Kidney (tissue), 22 donors: ENCODE measurements at places on chromosomes 16 and 17.
A peak's percentile ranks its signal among the peaks of the same experiment; 100 is the strongest.

GRCh38 chr17:41367426-41368075 lies 2.1 kb downstream of the KRT33B start:
- no peak for DNase-seq

DNA sequence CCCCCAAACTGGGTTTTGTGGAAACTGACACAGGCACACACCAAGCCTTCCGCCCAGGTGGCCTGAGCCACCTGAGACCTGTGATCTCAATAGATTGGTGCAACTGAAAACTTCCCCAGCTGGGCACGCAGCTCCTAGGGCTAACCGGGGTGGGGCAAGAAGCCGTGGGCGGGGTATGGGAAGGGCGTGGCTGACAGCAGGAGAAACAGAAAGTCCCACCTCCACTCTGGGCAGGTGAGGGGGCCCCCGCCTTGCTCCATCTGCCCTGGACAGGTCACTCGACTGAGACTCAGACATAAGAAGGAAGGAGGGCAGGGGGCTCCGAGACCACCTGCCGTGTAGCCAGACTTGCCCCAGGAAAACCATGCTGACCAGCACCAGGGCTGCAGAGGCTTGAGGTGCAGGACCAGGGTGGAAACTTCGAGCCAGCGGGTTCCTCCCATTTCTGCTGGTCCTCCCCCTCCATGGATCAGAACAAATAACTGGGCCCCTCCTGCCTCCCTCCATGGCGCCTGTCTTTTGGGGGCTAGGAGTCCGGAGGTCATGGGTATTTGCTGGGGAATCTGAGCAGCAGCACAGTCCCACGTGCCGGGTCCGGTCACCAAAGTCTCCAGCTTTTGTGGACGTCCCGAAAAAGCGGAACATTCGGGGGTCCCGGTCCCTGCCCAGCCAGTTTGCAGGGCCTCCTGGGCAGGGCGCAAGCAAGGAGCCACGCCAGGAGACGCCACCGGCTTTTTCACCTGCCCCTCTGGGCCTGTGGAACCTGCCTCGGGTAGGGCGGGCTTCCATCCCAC lies 1.3 kb downstream of the TIMP2 start:
- peak; percentile 68 for DNase-seq

GRCh38 chr16:86930663-86931373 lies 352.5 kb downstream of the FOXL1 start:
- DNase-seq = no peak

DNA sequence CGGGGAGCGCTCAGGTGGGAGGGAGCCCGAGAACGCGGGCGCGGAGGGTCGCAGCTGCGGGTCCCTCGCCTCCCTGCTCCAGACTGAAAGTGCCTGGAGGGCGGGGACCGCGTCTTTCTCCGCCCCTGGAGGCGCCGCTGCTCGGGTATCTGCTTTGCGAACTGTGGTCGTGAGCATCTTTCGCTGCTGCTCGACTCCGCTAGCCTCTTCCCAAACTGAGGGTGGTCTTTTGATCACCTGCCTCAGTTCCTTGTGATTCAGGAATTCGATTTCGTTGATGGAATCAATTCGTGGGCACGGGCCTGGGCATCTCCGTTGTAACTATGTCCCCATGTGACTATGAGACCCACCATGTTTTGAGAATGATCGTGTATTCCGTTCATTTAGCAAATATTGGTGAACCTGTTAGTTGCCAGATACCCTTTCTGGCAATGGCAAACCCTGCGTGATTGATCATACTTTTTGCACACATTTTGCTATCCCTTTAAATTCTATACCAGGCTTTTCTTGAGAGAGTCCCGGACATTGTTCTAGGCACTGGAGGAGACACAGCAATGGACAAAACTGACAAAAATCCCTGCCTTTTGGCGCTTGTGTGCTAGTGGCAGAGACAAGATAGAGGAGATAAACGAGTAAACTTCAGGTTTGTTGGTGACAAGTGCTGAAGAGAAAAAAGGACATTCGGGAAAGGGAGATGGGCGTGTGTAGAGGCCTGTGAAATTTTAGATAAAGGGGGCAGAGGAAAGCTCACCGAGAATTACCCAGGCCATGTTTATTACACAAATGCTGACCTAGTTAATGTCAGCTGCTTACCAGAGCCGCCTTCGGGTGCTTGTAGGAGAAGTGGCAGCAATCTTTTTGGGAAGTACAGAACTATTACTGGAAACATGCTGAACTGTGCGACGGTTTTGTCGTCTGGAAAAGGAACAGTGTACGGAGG lies 948 bp downstream of the UTP18 start:
- DNase-seq = peak; percentile 87

GRCh38 chr17:29734640-29735039 lies 111.9 kb upstream of the CORO6 start:
- no peak for DNase-seq

- no peak for DNase-seq
These were observed 115.3 kb downstream of the CEP112 start for GRCh38 chr17:66076546-66077190.

DNA sequence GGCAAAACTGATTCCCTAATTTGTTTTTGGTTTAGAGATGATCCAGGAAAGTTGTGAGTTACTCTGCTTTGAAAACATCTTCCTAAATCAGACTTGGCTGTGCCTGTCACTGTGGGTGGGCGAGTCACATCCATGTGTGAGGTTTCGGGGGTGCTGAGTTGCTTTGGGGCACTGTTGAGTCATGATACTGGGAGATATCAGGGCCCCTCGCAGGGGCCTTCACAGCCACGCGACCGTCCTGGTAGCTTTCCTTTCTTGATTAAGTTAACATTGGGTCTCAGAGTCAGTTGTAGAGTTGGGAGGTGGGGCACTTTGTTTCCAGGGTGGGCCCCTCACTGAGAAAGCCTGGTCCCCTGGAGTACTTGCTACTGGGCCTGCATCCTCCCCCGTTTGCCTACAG lies 58.3 kb upstream of the LGALS9 start:
- peak; percentile 49 for DNase-seq
